H9 (cell line): ENCODE measurements at places on chromosomes 7 and 10.

DNA sequence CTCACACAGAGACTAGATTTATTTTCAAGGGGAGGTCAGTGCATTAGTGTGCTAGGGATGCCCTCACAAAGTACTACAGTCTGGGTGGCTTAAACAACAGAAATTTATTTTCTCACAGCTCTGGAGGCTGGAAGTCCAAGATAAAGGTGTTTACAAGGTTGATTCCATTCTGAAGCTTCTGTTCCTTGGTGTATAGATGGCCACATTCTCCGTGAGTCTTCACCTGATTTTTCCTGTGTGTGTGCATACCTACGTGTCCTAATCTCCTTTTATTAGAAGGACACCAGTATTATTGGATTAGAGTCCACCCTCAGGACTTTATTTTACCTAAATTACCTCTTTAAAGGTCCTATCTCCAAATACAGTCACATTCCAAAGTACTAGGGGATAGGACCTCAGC is 91.7 kb upstream of the FRMD4A start:
- no peak for DNase-seq

- DNase-seq, result no peak
Observed at GRCh38 chr7:54260941-54261371, 281.2 kb upstream of the VSTM2A start.

DNA sequence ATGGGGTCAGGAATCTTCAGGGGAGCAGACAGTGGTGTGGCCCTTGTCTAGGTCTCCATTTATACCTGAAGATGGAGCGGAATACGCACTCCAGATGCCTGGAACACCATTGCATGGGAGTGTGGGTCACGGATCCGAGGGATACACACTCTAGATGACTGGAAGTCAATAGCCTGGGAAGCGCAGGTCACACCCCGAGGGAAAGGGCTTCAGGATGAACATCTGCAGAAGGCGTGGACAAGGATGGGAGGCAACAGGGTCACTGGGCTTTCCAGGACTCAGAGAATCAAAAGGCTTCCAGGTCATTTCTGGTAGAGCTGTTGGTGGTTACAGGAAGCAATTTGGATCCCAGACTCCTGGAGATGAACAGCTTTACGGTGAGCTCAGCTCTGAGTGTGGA is 382.2 kb upstream of the KLF6 start:
- no peak for DNase-seq

GRCh38 chr10:62108759-62109586 is 159.7 kb downstream of the RTKN2 start:
- no peak for DNase-seq

DNA sequence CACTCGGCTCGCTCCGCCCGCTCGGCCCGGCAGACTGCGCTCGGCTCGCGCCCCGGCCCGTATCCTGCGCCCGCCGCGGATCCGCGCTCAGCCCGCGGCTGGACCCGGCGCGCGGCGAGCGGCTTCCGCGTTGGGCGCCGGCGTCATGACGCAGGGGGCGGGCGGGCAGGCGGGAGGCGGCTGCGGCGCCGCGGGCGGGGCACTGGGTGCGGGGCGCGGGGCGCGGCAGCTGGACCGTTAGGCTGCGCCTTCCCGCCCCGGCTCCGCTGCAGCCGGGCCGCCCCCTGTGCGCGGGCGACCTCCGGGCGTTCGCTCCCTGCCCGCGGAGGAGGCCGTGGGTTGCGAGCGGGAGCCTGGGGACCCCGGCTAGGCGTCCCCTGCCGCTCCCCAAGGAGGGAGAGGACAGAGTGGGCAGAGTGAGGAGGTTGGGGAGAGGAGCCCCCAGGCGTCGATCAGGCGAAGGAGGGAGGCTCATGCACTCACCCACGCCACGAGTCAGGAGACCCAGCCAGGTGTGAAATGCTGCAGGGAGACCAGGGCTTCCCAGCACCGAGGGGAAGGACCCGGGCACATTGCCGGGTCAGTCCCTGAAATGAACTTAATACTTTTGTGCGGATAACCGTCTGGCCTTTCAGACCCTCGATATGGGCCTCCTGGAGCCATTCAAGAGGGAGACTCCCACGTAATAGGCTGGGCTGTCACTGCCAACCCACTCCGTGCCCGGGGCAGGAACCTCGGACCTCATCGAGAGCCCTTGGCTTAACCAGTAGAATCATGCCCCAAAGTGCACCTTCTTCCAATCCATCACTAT is at the start of gene PIP4K2A:
TSS of gene PIP4K2A (minus strand) at position 100 of the 811 bp plus-strand sequence. CDS start 252 bp downstream, outside the sequence.
- DNase-seq, result peak; percentile 51

GRCh38 chr7:94590526-94591162 is 65.3 kb downstream of the SGCE start:
- no peak for DNase-seq

DNA sequence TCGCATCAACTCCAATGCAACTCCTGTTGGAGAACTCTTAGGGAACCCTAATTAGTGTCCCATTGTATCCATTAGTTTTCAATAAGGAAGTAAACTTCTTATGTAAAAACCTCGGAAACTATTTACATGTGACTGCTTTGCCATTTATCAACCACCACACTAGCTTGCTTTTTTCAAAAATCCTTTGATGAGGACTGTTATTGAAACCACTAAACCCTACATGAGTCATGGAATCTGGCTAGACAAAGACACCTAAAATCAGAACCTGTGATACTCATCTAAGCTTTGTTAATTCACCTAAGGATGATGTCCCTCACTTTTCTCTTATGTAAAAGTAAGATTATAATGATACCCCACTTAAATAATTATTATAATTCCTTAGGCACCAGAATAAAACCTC is 414.1 kb upstream of the ETV1 start:
- no peak for DNase-seq

GRCh38 chr7:128192497-128193142 is 48.5 kb upstream of the LEP start:
- DNase-seq, result peak; percentile 39

DNA sequence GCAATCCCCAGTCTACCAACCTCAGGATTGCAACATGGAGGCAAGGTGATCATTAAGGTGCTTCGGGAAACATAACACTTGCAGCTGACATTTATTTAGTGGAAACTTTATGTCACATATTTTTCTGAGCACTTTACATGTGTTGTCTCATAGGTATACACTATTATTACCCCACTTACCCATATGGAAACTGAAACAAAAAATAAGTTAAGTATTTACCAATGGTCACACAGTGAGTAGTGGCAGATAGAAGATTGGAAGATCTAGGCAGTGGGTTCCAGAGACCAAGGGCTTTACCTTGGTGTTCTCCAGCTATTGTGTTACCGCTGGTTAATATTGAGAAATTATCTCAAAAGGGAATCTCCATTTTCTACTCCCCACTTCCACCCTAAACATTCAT is 1279.1 kb upstream of the SORCS1 start:
- DNase-seq, result no peak

- no peak for DNase-seq
Observed at GRCh38 chr7:110177463-110177862, 913.5 kb upstream of the LRRN3 start.
